CD4-positive, alpha-beta T cell treated with Interleukin-6 for 4 hours (primary cell): ENCODE measurements at places on chromosomes 2 and 18.

DNA sequence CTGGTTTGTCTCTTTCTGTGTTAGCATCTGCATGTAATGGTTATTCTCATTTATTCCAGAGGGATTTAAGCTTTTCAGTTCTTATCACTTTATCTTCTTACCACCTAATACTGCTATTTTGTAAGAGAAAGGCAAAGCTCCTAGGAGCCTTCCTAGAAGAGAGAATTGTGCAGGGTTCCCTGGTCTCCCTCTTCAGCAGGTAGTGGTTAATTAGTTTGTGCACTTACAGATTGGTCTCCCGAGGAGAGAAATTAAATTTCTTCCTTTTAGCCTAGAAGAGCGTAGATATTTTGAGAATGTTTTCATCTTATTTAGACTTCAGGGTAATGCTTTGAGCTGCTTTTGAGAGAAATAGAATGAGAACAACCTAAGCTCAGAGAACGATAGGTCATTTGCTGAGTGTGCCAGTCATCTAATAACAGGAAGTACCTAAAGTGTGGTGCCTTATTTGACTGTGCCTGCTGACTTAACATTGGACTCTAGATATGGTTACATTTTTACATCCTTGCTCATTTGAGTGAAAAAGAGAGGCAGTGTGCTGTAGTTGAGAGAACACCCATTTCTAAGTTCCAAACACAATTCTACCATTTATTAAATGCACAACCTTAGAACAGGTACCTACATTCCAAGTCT lies 651.4 kb downstream of the STK39 start:
- DNase-seq = no peak

- DNase-seq = no peak
Observed at GRCh38 chr2:184598316-184599053, at the start of gene ZNF804A. TSS of gene ZNF804A (plus strand) at chr2:184598529. CDS start at chr2:184598960, 431 bp downstream.

DNA sequence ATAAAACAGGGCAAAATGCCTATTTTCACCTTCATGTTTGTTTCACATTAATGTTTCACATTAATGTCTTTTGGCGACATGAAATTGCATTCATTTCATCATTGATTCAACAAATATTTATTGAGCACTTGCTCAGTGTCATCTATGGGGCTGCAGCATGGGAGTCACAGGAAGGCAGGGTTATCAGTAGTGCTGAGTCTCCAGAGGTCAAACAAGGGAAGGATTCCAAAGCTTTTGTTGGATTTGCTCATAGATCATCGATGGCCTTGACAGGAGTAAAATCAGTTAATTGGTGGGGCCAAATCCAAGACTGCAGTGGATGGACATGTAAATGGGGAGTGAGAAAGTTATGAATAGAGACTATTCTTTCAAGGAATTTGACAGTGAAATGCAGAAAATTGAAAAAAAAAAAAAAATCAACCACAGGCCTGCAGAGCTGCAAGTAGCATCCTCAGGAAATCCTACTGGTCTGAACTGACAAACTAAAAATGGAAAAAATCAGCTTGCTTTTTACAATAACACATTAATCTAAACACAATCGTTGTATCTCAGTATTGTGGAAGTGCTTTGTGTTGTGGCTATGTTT lies 1290.8 kb downstream of the DPP10 start:
- DNase-seq = no peak

DNA sequence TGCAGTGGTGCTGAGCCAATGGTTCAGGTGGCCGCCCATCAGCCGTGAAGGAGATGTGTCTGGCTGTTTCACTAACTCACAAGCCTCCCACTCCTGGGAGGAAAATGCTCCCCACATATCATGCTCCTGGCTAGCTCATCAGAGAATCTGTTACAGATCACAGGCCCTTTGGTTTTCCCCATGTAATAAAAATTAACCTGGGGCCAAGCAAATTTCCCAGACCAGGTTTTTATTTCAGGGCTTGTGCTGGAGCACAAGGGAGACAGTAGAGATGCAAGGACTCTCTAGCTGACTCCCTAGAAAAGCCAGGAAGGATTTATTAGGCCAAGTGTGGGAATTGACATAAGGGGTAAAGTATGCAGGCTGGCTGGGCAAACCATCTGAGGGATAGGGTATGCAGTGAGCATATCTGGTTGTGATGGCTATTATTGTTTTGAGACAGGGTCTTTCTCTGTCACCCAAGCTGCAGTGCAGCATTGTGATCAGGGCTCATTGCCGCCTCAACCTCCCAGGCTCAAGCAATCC lies 40.6 kb upstream of the CCBE1 start:
- no peak for DNase-seq

DNA sequence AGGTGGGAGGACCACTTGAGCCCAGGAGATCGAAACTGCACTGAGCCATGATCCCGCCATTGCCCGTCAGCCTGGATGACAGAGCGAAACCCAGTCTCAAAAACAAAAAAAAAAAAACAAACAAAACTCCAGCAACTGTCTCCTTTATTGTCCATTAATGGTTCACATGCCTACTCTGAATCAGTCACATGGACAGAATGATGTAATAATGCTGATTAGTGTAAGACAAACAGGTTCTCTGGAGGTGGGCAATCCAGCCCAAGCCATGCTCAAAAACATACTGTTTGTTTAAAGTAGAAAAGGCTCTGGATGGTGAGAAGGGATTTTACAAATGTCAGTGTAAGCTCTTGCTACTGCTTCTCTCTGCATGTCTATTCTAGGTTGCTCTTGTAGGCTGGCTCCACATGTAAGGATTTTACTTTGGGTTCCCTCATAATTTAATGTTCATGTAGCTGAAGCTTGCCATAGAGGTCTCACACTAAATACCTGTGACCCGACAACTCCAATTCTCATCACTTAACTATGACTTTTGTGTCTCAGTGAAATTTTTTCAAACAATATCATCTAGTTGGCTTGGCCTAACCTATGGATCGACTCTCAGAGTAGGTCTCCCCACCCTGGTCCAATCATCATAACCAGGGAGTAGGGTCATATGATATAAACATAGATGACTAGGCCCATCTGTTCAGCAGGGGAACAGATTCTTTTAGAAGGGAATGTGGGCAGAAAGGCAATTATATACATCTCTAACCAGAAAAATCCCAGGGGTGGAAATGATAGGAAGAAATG lies 83.9 kb upstream of the SLC39A10 start:
- DNase-seq = no peak

DNA sequence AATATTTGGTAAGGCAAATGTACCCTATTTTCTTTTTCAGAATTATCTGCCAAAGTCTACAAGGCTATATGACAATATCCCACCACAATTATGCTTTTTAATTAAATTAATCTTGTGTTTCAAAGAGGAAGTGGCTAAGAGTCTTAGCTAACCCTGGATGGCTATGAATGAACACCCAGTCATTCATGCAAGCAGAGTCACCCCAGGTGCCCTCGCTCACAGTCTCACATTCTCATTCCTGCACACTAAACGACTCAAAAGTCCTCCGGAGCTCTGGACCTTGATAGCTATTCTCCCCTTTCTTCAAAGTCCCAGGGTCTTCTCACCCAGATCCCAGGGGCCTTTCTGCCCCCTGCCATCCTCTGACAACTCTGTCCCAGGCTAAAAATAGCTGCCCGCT lies 42.1 kb upstream of the MRPL19 start:
- DNase-seq = no peak

DNA sequence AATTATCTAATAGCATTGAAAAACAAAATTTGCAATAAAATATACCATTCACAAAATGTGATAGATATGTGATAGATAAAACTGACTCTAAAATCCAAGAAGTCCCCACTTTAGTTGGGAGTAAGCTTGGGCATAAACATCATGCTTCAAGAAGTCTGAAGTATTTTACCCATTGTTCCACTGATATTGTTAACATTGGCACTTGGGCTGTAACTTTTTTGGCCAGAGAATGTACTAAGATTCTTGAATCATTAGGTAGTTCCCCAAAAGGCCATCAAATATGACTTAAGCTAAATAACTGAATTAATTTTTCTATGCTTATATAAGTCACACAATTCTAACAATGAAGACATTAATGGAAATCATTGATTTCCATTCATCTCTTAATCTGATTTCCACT lies 413.6 kb downstream of the CDH2 start:
- DNase-seq = no peak

GRCh38 chr2:217994776-217995274 lies 8.0 kb downstream of the TNS1 start:
- no peak for DNase-seq

- no peak for DNase-seq
Observed at GRCh38 chr18:41923446-41923845, 31.6 kb upstream of the PIK3C3 start.

GRCh38 chr2:88181511-88181910 lies 11.4 kb downstream of the THNSL2 start:
- DNase-seq = no peak

- DNase-seq = no peak
Observed at GRCh38 chr18:79434607-79435401, 39.1 kb downstream of the NFATC1 start.

GRCh38 chr18:77207540-77207939 lies 42.1 kb upstream of the GALR1 start:
- DNase-seq = peak; percentile 70

GRCh38 chr2:28958689-28959088 lies 22.4 kb upstream of the TOGARAM2 start:
- DNase-seq = peak; percentile 45

DNA sequence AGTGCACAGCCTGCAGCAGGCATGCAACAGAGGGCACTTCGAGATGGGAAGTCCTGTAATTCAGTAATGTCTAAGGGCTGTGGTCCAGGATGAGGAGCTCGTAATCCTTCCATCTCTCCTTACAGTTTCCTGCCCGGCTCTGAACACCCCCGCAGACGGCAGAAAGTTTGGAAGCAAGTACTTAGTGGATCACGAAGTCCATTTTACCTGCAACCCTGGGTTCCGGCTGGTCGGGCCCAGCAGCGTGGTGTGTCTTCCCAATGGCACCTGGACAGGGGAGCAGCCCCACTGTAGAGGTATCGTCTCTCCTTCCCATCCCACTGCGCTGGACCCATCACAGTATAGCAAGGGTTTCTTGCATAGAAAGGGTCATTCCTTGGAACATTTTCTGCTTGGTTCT lies 26.7 kb downstream of the FBLN7 start:
- DNase-seq = no peak

- DNase-seq = peak; percentile 14
Observed at GRCh38 chr2:206275312-206276055, 1.0 kb downstream of the ZDBF2 start.

DNA sequence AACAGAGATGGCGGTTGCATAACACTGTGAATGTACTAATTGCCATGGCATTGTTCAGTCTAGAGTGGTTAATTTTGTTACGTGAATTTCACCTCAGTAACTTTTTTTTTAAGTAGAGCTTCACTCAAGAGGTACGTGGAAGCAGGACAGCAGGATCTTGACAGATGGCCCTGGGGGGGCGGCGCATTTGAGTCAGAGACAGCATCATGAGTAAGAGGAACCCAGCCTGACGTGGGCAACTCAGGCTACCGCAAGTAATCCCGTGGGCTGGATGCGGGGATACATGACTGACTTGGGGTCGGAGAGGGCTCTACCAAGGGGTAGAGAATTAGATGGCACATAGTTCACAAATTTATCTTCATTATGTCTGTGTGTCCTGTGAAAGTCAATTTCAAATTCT lies 38.1 kb upstream of the DAPL1 start:
- no peak for DNase-seq

- no peak for DNase-seq
Observed at GRCh38 chr2:196783431-196784094, 15.9 kb downstream of the GTF3C3 start.

GRCh38 chr18:49734836-49735235 lies 78.5 kb downstream of the ACAA2 start:
- no peak for DNase-seq

DNA sequence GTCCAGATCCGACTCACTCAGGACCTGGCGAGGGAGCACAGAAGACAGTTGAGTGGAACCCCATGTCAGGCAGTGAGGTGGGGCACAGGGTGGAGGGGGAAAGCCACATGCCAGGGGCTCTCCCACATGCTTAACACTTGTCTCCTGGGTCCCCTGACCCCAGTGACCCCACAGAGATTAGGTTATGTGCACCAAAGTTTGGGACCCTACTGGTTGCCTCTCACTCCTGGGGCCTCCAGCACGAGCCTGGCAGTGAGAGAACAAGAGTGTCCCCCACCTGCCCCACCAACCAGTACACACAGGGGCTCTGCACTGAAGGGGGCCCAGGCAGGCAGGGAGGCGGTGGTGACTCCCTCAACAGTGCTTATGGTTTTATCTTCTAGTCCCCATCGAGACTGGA lies 58.3 kb downstream of the CIB4 start:
- no peak for DNase-seq
